Activated CD4-positive, alpha-beta T cell treated with anti-CD3 and anti-CD28 coated beads, Interleukin-2, amount 50 U/mL, for 16 hours (primary cell): ENCODE measurements at places on chromosomes 13 and 19.
A peak's percentile ranks its signal among the peaks of the same experiment; 100 is the strongest.

GRCh38 chr13:77506874-77507273 lies 28.6 kb upstream of the SCEL start:
- DNase-seq, result no peak

DNA sequence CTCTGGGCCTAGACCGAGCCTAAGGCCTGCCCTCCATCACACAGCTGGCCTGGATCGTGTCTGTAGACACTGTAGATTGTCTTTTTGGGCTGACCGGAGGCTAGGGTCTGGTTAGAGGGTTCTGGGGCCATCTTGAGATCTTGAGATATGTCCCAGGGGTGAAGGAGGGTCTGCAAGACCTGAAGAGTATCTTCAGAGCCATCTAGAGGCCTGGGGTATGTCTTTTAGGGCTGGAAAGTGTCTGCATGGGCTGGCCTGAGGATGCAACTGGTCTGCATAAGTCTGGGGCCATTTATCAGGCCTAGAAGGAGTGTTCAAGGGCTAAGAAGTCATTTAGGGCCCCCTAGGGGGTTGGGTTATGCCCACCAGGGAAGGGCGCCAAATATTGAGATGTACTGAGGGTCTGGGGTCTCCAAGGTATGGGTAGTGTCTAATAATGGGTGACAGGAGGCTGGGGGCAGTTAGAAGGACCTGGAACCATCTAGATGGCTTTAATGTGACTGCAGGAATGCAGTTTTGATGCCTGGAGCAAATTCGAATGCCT lies 555 bp downstream of the SCAF1 start:
- peak; percentile 14 for DNase-seq

- no peak for DNase-seq
Measured at GRCh38 chr13:45713106-45713690, 11.1 kb downstream of the CBY2 start.

DNA sequence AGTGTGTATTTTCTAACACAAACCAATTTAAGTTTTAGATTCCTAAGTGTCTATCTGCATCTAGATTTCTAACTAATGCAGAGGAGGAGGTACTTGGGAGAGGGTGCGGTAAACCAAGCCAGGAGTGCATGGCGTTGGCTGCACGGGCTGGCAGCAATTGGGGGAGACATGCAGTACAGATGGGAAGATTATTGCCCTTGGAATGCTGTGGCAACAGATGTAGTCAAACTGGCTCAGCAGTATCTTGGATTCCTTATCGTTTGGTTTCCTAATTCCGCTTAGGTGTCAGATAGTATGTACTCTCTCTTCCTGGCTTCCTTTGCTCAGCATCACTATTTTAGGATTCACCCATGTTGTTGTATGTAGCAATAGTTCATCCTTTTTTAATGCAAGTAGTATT lies 29.4 kb upstream of the STK24 start:
- DNase-seq, result no peak

GRCh38 chr19:48962849-48963165 lies 2.3 kb upstream of the FTL start:
- DNase-seq, result no peak

- DNase-seq, result peak; percentile 69
Measured at GRCh38 chr19:48812094-48812929, 1.5 kb upstream of the BCAT2 start.

GRCh38 chr19:38666663-38667511 lies 19.4 kb downstream of the ACTN4 start:
- peak; percentile 70 for DNase-seq

DNA sequence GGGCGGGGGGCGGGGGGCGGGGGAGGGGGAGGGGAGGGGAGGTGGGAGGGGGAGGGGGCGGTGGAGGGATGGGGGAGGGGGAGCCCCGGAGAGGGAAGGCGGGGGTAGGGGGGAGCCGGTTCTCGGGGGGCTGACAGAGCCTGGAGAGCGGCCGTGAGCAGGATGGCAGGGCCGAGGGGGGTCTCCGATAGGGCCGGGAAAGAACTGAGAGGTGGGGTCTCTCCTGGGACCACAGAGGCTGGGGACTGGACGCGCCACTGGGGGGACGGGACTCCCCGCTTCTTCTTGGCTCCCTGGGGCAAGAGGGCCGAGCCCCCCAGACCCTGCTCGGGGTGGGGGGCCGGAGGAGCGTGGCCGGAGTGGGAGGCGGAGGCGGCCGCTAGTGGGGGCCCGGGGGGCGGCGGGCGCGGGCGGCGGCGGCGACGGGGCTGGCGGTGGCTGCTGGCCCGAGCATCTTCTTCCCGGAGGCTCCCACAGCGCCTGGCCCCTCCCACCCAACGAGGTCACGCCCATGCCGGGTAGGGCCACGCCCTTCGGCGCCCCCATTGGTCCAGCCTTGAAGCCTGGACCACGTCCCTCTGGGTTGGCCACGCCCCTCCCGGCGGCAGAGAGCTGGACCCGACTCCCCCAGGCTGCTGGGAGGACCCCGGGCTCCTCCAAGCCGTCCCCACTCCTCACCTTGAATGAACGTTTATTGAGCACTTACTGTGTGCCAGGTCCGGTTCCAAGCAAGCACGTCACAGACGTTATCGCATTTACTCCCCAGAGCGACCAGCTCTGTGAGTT lies at the start of gene NOVA2:
NOVA2 (minus strand) TSS at position 313 of the 786 bp plus-strand sequence. CDS start 514 bp downstream, outside the sequence.
- peak; percentile 59 for DNase-seq

DNA sequence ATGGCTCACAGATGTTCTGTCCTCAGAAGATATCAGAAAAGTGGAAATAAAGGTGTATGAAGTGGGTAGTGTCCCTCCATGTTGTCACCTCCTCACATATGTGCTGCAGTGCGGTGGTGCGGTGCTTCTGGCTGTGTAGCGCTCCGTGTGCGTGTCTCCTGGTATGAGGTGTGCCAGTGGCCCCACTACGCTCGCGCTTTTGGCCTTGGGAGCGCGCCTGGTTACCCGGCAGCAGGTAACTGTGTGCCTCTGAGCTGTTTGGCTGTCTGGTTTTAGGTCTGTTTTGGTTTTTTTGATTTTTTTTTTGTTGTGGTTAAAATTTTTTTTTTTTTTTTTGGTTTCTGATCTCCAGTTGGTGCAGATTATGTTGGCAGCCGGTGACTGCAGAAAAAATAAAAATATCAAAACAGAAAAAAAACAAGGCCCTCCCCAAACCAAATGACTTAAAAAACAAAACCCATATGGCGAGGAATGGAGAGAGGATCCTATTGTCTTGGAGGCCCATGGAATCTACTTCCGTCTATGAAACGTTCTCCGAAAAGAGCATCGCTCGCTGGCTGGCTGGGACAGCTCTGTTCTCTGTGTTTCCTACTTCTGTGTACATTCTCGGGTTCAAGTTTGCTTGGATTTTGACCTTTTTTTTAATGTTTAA lies 7.9 kb downstream of the HNRNPL start:
- no peak for DNase-seq

DNA sequence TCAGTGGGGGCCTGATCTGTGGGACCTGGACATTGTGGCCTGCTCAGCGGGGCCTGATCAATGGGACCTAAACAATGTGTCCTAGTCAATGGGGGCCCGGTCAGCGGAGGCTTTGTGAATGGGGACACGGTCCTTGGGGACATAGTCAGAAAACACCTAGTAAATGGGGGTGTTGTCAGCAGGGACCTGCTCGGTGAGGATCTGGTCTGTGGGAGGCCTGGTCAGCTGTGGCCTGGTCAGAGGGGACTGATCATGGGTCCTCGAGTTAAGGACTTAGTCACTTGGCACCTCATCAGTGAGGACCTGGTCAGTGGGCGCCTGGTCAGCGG lies 44.5 kb upstream of the TPM4 start:
- no peak for DNase-seq

- peak; percentile 20 for DNase-seq
Measured at GRCh38 chr13:43879755-43880181, at the start of gene LACC1. Gene LACC1 (plus strand): TSS chr13:43879904. CDS start chr13:43880986, 1,082 bp downstream.

DNA sequence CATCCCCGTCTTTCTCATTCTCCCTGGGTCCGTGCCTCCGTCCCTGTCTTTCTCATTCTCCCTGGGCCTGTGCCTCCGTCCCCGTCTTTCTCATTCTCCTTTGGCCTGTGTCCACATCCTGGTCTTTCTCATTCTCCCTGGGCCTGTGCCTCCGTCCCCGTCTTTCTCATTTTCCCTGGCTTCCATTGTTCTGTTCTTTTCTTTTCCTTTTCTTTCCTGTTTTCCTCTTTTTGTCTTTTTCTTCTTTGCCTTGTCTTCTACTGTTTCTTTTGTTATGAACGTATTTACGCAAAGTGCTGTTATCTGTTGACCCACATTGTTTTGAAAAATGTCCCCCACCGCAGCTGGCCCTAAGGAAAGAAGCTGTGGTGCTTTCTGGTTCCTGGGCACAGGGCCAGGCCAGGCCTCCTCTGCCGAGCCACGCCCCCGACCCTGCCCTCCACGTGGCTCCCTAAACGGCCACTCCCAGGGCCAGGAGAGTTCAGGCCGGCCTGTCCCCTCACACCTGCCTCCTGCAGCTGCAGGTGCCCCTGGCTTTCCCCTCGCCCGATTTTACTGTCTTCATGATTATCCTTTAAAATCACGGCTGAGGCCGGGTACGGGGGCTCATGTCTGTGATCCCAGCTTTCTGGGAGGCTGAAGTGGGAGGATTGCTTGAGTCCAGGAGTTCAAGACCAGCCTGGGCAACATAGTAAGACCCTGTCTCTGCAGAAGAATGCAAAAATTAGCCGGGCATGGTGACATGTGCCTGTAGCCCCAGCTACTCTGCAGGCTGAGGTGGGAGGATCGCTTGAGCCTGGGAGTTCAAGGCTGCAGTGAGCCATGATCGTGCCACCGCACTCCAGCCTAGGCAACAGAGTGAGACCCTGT lies 14.0 kb upstream of the TMPRSS9 start:
- DNase-seq, result no peak

GRCh38 chr19:48703316-48703715 lies 7.5 kb downstream of the FUT2 start:
- DNase-seq, result no peak

- peak; percentile 99 for DNase-seq
Measured at GRCh38 chr13:50081679-50082425, 66.6 kb downstream of the KCNRG start.

GRCh38 chr13:113063091-113063491 lies 42.5 kb upstream of the F7 start:
- DNase-seq, result no peak

- peak; percentile 16 for DNase-seq
Measured at GRCh38 chr19:46495786-46496099, at the start of gene PNMA8B. Gene PNMA8B (minus strand): TSS chr19:46495867. CDS start chr19:46495465, 402 bp downstream.
